RPMI8226 (cell line): ENCODE measurements at places on chromosomes 1 and 21.

- DNase-seq, result no peak
These were observed 9.5 kb upstream of the SEMA4A start for GRCh38 chr1:156143765-156144489.

DNA sequence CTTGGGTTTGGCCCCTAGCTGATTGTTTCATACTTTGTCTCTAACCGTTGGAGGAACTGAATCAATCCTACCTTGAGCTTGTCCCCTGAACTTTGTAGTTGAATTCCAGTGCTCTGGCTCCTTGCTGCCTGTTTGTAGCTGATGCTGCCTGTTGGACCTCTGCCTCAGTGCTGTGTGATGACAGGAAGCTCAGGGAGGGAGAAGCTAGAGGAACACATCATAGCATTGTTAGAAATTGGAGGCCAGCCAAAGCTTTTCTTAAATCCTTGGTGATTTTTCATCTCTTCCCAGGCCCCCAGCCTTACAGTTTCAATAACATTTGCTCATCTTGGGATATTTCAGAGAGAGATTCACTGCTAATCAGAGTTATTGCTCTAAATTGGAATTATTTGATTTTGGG is 34.0 kb downstream of the MACF1 start:
- no peak for DNase-seq

DNA sequence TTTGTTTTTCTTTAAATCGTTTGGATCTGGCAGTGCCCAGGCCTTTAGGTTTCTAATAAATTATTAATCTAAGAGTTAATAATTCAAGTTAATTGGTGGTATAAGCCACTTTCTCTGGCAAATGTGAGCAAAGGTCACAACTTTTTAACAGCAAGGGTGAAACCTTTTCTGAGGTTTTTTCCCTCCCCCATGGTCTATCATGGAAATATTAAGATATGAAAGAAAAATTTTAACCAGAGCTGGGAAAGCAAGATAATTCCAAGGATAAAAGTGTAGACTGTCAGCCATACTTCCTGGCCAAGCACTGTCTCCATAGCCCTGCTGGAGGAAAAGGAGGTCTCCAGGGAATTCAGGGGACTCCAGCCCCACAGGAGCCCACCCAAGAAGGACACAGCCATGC is 341.2 kb downstream of the SETD4 start:
- no peak for DNase-seq

GRCh38 chr1:66779475-66780078 is 21.5 kb downstream of the INSL5 start:
- no peak for DNase-seq

DNA sequence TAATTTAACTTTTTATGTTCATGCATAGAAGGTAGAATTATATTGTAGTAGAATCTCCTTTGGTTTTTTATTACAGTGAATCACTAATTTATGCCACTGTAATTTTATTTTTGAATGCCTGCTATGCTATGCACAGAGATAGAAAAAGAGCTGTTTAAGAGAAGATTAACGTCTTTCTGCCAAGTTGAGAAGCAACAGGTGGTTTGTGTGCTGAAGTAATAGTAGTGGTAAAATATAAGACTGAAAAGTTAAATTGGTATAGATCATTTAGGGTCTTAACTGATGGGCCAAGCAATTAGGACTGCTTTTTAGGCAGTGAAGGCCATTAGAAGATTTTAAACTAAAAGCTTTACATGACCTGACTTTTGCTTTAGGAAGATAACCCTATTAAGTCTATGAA is 115.1 kb downstream of the SYT14 start:
- DNase-seq, result no peak
